ENCODE measurements at places on chromosomes 2 and 18.

GRCh38 chr2:30971231-30972025, 164.2 kb upstream of the CAPN13 start:
- DNase-seq = no peak

DNA sequence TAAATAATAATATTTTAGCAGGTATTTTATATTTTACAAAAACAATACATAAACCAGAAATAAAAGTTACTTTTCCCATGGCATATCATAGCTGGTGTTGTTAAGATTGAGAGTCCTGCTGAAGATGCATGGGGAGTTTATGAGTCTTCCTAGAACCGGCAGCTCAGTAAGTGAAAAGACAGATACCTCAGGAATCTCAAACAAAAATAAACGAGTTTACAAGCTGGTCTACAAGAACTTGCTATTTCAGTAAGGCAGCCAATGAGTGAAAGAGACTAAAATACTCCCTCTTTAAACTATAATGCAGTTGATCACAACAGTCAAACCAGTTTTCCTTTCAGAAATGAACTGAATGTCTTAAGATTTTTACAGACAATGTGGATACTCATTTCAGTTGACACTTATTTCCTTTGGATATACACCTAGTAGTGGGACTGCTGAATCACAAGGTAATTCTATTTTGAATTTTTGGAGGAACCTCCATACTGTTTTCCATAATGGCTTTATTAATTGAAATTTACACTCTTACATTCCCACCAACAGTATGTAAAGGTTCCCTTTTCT, 8.9 kb downstream of the GAREM1 start:
- DNase-seq = no peak

DNA sequence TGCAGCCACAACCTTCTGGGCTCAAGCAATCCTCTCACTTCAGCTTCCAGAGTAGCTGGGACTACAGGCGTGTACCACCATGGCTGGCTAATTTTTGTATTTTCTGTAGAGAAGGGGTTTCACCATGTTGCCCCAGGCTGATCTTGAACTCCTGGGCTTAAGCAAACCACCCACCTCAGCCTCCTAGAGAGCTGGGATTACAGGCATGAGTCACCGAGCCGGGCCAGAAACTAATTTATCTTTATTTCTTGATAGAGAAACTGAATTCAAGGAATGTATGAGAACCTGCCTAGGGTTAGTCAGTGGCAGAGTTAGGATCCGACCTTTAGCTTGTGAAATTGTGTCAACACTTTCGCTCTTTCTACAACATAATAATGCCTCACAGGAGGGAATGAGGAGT, 19.3 kb upstream of the ITGAV start:
- DNase-seq = no peak

GRCh38 chr2:219107758-219108157, 47.0 kb upstream of the IHH start:
- no peak for DNase-seq
